Stimulated activated CD8-positive, alpha-beta memory T cell treated with anti-CD3 and anti-CD28 coated beads, Interleukin-4, amount 100 ng/mL, for 1 hour (primary cell): ENCODE measurements at places on chromosomes 5 and 9.

- DNase-seq = no peak
Observed at GRCh38 chr9:89695441-89695891, 90.7 kb downstream of the GADD45G start.

GRCh38 chr9:134693641-134694367 lies 52.2 kb downstream of the COL5A1 start:
- DNase-seq = no peak

DNA sequence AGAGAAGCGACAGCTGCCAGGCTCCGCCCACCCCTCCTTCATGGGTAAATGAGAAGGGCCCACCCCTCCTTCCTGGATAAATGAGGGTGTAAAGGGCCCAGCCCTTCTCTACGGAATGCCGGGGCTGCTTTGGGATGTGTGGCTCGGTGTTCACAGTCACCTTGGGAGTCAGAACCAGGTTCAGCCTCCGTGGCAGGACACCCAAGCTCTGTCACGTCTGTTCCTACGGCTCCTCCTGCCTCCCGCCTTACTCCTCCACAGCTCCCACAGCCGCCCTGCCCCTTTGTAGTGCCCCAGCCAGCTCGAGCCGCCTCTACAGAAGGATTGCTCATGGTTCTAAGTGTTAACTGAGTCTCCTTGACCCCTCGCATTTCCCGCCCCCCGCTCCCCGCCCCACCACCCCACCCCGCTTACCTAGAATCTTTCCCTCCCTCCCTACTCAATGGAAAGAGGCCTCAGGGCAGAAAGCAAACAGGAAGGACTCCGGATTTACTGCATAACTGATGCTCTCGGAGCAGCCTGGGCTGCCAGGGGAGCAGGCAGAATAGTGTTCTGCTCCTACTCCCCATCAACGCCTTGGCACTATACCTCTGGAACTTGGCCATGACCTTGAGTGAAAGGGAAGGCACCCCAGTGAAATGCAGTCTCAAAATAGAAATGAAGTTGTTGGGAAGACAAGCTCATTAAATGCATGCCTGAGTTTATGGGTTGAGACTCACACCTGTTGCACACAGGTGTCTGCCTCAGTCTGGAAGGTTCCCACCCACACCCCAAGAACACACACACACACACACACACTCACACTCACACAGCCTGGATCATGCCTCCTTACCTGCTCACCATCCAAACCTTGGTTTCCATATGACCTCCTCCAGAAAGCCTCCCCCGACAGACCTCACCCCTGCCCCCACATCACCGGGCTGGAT lies 59.6 kb downstream of the NEURL1B start:
- DNase-seq = no peak

DNA sequence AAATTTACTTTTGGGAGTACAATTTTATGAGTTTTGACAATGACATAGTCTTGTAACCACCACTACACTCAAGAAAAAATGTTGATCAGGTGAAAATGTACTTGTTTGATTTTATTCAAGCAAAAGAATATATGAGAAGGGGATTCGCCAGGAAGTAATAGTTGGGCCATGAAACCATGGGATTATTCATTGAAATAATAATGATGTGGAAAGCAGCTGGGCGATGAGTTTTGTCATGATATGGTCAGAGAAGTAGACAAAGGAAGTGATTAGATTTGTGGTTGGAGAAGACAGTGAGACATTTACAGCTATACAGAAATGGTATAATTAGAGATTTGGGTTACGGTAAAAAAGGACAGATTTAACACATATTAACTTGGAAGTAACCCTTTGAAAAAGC lies 11.2 kb downstream of the HMGCR start:
- DNase-seq = no peak

DNA sequence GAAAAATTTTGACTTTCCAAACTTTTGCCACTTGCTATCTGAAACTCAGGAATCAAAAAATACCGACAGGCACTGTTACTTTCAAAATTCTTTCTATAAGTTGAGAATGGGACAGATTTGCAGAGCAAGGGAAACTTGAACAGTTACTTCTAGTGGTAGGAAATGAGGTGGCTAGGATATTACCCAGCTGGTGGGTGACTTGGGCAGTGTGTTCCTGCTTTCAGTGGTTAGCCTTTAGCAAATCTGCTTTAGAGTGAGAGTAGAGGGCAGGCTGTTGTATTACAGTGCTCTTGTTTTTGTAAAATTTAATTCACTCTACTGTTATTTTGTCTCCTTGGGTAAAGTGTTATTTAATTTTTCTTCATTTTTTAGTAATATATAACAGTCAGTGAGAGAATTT lies 40.2 kb upstream of the ROPN1L start:
- DNase-seq = no peak

GRCh38 chr9:30815585-30815984 lies 1568.9 kb upstream of the ACO1 start:
- no peak for DNase-seq

DNA sequence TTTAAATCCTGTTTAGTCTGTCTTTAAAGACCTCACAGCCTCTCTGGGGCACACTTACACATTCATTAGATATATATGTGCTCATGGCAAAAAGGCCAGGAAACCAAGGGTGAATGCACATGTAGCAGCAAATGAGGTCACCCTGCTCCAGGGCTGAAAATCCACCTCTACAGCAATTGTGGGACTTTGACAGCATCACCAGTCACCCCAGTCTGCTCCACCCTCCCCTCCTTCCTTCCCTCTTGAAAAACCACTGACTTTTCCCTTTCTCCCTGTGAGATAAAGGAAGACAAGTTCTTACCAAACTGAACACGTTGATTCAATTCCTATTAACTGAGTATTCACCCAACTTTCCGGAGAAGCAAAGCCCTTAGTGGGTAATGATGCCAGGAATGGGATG lies 15.2 kb upstream of the SH3RF2 start:
- DNase-seq = no peak

DNA sequence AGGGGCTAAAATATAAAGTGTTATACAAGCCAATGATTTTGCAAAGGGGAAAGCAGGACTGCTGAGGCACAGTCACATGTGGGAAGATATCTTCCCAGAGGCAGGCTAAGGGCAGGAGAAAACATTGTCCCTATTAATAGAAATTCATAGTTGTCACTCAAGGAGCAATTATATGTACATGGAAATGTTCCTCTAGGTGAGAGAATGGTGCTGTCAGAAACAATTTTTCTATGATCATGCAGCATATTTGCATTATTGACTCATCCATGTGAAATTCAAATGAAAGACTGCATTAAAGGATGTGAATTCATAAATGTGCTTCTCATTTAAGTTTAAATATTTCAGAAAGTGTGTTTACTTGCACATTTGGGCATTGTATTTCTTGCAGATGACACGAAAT lies 775.9 kb upstream of the CDH9 start:
- no peak for DNase-seq

DNA sequence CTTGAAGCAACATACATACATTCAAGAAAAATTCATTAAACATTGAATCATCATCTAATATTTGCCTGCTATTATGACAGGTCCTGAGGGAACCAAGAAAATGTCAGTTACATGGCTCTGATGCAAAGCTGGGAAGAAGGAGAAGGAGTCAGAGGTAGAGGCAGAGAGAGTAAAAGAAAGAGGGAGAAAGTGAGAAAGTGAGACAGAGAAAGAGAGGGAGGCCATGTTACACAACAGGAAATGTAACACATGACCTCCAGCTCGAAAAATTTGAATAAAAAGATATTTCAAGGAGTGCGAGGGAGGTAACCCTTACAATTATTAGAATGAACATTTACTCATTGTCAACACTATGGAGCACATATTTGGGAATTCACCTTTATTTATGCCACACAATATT lies 189.7 kb downstream of the PDE4D start:
- no peak for DNase-seq

DNA sequence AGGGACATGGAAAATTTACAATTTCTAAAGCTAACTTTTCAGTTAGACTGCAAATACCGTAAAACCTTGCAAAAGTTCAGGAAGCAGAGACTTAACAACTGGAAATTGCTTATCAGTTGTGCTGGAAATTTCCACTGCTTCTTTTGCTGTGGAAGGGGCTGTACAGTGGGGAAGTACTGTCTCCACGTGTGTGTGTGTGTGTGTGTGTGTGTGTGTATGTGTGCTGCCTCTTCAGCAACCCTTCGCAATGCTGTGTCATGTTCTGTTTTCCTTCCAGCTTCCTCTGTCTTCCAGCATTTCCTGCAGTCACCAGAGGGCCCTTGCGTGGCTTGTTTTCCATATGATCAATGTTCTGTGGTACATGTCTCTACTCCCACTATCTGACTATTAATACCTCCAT lies 87.5 kb upstream of the RANBP3L start:
- no peak for DNase-seq

DNA sequence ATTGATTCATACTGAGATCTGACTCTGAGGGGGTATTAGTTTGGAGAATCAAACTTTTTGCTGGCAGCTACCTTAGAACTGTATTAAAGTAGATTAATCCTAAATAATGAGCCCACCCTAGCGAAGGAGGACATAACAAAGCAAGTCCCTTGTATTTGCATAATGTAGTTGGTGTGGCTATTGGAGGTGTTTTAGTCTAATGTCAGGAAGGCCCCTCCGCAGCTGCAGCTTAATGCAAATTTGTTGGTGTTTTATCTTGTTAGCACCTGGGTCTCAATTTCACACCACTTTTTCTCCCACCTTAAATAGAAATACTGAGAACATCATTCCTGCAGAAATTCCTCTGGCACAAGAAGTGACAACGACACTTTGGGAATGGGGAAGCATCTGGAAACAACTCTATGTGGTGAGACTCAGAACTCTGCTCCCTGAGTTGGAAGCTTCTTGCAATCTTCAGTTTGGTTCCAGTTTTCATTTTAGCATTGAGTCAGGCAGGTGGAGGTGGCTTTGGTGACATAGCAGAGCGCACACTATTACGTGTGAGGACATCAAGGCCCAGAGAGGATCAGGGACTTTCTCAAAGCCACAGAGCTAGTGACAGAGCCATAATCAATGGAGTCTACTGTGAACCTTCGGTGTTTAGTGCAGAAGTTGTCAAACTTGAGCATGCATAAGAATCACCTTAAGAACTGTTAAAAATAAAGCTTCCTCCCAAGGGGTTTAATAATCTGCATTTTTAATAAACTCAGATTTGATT lies 33.9 kb downstream of the DOCK2 start:
- DNase-seq = no peak

- DNase-seq = no peak
Observed at GRCh38 chr9:33393581-33393980, 8.8 kb downstream of the AQP7 start.
